Kasumi-1 (cell line): ENCODE measurements at places on chromosomes 5 and 9.

DNA sequence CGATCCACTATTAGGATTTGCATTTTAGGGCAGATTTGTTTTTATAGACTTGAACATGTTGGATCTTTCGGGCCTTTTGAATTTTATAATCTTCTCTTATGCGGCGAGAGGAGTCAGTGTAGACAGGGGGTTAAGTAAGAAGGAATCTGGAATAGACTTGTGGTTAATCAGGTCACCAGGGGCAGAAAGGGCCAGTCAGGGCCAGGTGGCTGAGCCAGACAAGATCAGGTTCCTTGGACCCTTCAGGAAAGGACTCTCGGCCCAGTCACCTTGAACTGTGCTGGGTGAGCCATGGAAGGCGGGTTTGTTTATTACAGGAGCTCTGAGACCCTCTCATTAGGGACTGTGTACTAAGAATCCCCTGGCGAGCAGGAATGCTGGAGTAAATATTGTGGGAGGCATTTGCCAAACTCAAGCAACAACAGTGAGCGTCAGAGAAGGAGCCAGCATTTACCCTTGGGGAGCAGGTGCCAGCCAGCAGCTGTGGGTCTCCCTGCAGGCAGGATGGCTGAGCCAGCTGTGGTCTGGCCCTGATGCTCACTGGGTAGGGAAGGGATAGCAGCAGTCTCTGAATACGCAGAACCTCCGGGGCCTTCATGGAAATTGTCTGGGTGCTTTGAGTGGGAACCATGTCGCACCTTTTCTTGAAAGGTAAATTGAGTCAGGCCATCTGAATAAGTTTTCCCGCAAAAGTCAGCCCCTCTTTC is 79.2 kb downstream of the UBE2QL1 start:
- no peak for DNase-seq

DNA sequence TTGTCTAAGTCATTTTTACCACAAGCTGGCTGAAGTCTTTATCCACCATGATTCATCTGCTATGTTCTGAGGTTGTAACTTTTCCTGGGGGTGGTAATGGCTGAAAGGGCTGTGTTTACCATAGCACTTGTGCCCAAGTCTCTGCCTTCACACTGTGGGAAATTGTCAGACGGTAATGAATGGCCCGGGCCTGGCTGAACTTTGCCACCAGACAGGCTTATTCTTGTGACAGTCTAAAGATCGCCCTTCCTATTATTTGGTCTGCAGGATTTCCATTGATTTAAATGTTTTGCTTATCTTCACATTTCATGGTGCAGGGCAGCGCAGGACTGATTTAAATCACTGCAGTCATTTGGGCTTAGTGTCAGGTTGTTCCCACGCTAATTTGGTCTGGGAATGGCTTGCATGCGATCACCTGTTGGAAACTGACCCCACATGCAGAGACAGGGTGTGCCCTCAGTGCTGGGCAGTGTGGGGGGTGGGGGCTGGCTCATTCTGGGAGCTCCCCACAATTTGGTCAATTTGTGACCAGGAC is 109.3 kb upstream of the ICE1 start:
- no peak for DNase-seq

- DNase-seq = peak; percentile 80
These were observed 101.7 kb upstream of the TLX3 start for GRCh38 chr5:171207256-171207847.

- DNase-seq = no peak
These were observed 125.9 kb downstream of the ROR2 start for GRCh38 chr9:91824151-91824550.

GRCh38 chr9:27701016-27701415 is 127.7 kb upstream of the C9orf72 start:
- DNase-seq = no peak

DNA sequence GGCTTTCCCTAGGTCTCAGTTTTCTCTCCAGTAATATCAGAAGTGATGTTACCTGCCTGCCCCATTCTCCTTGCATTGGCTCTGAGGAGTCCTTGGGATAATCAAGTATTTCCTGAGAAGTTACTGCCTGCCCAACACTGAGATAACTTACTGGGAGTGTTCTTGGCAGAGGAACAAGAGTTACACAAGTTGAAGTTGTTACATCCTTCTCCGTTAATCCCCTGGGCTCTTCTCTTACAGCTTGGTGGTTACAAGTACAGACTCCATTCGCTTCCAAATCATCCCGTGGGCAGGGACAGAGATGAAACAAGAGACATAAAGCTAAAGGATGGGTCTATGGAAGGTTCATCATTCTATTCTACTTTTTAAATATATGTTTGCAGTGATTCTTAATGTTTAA is 74.1 kb upstream of the SAP30L start:
- no peak for DNase-seq

- DNase-seq = peak; percentile 26
These were observed 5.6 kb downstream of the HOMER1 start for GRCh38 chr5:79508354-79508753.

GRCh38 chr5:124949862-124950261 is 203.4 kb upstream of the ZNF608 start:
- DNase-seq = no peak

GRCh38 chr5:95921501-95921900 is 40.1 kb downstream of the ELL2 start:
- no peak for DNase-seq

- DNase-seq = no peak
These were observed 172.4 kb downstream of the CYLC2 start for GRCh38 chr9:103167530-103167929.

- peak; percentile 14 for DNase-seq
These were observed 35.8 kb downstream of the PPARGC1B start for GRCh38 chr5:149765932-149766331.

- DNase-seq = no peak
These were observed 306.9 kb upstream of the SMARCA2 start for GRCh38 chr9:1708219-1708618.

GRCh38 chr5:158796812-158797497 is 302.8 kb downstream of the EBF1 start:
- no peak for DNase-seq

- DNase-seq = no peak
These were observed 92.5 kb downstream of the CEMIP2 start for GRCh38 chr9:71675857-71676165.

GRCh38 chr5:180601591-180602480 is 10.5 kb upstream of the SCGB3A1 start:
- no peak for DNase-seq

DNA sequence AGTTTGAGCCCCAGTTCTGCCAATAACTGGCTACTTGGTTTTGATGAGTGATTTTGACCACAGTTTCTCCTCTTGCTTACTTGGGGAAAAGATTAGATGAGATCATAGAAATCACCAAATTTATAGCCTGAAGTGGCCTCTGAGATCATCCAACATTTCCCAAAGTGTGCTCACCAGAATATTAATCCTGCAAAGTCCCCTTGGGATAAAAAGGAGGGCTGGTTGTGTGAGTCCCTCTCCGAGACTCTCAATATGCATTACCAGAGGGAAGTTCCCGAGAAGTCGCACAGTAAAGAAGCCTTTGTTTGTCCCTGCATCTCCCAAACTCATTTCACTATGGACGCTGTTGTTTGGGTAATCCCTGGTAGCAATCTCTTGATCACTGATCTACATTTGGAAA is 88.4 kb upstream of the ADRA1B start:
- DNase-seq = no peak

GRCh38 chr5:74288448-74289108 is 351.9 kb downstream of the ENC1 start:
- DNase-seq = no peak

DNA sequence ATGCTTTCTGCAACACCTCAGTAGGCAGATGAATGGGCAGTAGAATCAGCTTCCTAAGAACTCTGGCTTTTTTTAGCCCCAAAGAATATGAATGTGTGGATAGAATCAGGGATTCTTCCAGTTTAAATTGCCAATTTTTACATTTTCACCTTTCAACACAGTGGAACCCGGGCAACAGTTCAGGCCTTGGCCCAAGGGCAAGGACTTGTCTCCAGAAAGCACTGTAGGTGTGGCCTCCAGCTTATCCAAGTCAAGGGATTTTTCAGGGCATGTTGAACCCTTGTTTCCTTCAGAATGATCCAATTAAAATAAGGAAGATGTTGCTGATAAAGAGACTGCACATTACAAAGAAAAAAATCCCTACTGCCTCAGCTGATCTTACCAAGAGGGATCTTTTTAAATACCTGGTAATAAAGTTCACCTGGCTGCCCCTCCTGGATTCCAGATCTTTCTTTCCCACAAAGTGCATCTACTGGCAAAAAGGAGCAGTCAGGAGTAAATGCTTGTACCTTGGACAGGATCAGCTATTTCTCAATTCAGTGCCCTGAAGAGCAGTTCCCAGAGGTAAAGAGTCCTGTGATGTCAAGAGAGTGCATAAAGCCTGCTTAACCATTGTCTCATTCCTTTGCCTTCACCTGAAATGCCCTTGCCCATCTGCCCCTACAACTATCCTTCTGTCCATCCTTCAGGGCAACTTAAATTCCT is 80.1 kb upstream of the PLPP6 start:
- no peak for DNase-seq

GRCh38 chr5:122311961-122312590 is at the start of gene SNCAIP:
SNCAIP (plus strand) TSS chr5:122312237; CDS start chr5:122391135, 78,898 bp downstream.
- no peak for DNase-seq

- no peak for DNase-seq
These were observed 284.5 kb downstream of the ZNF608 start for GRCh38 chr5:124461941-124462340.

- no peak for DNase-seq
These were observed 85.1 kb upstream of the VLDLR start for GRCh38 chr9:2536511-2536910.

DNA sequence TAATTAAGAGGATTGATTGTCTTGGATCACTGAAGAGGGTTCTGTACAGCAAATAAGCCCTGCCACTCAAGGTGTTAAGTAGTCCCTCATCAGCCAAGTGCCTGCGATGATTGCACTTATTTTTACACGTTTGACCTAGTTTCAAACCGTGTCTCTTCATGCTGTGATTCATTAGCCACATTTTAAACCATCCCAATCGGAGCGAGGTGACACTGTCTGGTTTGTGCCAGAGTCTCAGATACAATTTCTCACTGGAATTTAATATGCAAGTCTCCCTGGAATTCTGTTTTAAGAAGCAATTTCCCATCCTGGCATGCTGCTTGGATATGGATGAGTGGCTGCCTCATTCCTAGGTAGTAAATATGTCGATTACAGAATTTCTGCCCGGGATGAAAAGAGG is 1.6 kb downstream of the INSYN2B start:
- DNase-seq = no peak

GRCh38 chr5:84673785-84674184 is 289.1 kb upstream of the EDIL3 start:
- DNase-seq = no peak
